Endothelial cell of umbilical vein (primary cell): ENCODE measurements at places on chromosomes 2 and 18. TPM values are rescaled to one million over a fixed set of nuclear protein-coding genes. Genes with fewer than 3 reads are reported as not detected.

MTIF2 gene
- total RNA-seq = 26.8 and 26.9 TPM in 2 replicates

- DNase-seq = no peak
Observed at GRCh38 chr2:241896746-241897201, 27.2 kb downstream of the RTP5 start.

DNA sequence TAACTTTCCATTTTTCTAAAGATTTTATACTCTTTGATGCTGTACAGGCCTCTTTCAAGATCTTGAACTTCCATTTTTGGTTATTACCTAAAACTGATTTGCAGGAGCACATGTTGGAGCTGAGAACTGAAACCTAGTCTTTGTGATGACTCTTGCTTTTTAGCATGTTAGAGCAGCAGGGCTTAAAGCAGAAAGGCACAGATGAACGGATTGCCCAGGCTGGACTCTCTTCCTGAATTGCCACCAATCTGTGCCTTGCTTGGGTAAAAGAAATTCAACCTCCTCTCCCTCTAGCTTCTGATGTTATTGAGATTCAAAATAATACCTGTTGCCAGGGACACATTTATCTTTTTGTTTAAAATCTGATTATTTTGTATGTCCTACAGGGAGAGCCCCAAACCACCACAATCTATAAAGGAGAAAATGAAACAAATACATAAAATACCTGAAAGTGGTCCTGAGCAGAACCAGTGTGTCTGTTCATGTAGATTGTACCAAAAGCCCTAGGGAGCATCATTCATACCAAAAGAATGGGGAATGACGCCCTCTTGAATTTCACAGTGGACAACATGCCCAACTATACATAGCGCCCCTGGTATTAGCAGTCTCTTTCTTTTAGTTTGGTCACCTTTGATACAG is 277.0 kb upstream of the MAP2 start:
- no peak for DNase-seq

OTOF gene
- total RNA-seq = 0.16 and 0.22 TPM in 2 replicates

GRCh38 chr2:39734445-39734844 is 44.6 kb downstream of the THUMPD2 start:
- no peak for DNase-seq
